ENCODE measurements at places on chromosomes 2 and 18.

GRCh38 chr2:174901075-174901474 lies 104.1 kb downstream of the CHN1 start:
- DNase-seq: no peak

GRCh38 chr2:49812730-49813129 lies 658.4 kb upstream of the FSHR start:
- DNase-seq: no peak

DNA sequence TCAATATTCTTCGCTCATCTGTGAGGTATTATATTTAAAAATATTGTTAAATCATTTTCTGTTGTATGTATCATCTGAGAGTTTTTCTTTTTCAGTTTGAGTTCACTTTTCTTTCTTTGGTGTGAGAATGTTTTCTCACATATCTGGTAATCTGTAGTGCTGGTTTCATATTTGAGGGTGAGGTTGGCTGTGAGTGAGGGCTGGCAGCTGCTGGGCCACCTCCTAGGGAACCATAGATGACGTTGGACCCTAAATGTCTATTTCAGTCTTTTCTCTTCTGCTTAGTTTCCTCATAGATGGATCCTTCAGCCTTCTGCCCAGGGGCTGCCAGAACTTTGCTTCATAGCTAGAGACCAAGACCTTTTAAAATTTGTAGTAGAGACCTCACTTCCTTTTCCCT lies 33.5 kb downstream of the MGAT5 start:
- no peak for DNase-seq

DNA sequence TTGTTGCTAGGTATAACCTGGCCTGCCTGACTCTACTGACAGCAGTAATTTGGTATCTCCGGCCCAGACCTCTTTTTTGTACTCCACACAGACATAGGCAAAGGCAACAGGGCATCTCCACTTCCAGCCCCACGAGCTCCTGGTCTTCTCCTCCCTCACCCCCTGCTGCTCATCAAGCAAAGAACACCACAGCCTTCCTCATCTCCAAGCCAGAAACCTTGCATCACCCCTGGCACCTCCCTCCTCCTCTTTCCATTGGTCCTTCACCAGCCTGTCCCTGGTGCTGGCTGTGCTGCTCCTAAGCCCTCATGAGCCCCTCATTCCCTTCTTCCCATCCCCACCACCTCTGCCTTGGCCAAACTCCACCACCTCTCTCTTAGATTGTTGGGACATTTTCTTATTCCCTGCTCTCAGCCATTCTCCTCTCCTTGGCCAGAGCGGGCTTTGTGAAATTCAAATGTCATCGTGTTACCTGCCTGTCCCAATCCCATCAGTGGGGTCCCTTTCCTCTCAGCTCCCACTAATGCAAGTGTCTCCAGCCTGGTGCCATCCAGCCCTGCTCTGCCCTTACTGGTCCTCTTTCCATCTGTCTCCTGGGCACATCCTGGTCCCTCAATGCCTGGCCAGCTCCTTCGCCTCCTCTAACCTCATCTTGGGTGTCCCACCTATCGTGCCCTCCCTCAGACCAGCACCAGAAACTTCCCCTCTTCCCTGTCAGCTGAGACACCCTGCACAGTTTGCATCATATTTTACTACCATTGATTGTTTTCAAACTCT lies 77.4 kb downstream of the INHBB start:
- DNase-seq: no peak

- no peak for DNase-seq
Observed at GRCh38 chr2:170512266-170512665, 202.9 kb upstream of the SP5 start.
